ENCODE measurements at places on chromosomes 12 and 14.

DNA sequence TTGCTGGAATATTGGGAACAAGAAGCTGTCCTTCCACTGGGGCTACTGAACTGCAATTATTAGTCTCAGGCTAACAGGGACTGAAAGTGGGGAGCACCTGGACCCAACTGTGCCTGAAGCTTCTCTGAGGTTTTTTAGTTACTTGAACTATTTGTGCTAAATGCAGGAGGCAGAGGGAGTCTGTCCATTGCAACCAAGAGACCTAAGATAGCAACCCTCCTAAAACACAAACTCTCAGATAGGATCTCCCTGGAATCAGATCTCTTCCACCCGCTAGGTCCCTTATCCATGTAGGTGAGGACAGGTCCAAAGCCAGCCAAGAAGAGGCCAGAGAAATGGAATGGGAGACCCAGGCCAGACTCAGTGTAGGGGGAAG, 58.1 kb downstream of the NCOR2 start:
- no peak for DNase-seq

DNA sequence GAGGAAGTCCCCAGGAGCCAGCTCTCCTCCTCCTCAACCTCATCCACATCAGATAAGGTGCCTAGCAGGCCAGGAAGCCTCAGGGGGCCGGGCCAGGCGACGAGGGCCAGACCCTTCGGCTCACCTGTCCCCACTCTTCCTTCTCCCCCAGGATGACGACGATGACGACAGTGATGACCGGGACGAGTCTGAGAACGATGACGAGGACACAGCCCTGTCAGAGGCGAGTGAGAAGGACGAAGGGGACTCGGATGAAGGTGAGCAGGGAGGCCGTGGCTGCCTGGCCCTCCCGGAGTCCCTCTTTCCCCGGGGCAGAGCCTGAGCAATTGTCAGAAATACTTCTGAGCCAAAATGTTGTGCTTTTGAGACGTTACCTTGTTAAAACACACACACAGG, 13.8 kb downstream of the SETD1B start:
- no peak for DNase-seq

GRCh38 chr12:14850929-14851663, 7.8 kb upstream of the ART4 start:
- DNase-seq: no peak

- no peak for DNase-seq
Observed at GRCh38 chr12:7661741-7662140, 4.0 kb downstream of the APOBEC1 start.

DNA sequence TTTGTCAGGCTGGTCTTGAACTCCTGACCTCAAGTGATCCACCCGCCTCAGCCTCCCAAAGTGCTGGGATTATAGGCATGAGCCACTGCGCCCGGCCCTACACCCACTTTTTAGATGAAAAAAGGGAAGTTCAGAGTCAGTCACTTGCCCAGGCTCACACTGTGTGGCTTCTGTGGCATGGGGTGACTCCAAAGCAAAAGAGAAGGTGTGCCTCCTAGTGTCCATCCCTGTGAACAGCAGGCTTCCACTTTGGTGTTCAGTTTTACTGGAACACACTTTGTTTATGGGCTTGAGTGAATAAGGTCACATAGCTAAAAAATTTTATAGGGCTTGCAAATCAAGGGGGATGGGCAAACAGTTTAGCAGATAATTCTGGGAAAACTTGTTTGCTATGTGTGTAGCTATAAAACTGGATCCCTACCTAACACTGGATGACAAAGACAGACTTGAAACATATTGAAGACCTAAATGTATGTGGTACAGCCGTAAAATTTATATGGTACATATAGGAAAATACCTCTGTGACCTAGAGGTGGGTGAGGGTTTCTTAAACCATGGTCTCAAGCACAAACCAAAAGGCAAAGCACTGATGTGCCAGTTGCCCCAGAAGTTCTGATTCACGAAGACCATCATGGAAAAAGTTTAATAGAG, 54.9 kb downstream of the EID3 start:
- peak; percentile 84 for DNase-seq

DNA sequence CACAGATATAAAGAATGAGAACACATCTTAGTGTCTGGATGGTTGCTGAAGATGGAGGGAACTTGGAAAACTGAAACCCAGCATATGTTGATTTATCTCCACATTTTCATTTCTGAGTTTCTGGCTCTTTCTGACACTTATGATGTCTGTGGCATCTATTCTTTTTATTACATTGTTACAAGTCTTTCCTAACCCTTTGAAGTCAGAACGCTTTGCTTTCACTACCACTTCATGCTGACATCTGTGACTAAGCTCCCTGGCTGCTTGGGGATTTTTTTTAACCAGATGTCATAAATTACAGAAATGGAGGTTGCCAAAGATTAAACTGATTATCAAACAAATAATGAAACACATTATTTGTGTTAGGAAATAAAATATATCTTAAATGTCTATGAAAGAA, 188.7 kb downstream of the KITLG start:
- no peak for DNase-seq

GRCh38 chr14:23183158-23183470, 346 bp downstream of the SLC7A8 start:
- DNase-seq: no peak

DNA sequence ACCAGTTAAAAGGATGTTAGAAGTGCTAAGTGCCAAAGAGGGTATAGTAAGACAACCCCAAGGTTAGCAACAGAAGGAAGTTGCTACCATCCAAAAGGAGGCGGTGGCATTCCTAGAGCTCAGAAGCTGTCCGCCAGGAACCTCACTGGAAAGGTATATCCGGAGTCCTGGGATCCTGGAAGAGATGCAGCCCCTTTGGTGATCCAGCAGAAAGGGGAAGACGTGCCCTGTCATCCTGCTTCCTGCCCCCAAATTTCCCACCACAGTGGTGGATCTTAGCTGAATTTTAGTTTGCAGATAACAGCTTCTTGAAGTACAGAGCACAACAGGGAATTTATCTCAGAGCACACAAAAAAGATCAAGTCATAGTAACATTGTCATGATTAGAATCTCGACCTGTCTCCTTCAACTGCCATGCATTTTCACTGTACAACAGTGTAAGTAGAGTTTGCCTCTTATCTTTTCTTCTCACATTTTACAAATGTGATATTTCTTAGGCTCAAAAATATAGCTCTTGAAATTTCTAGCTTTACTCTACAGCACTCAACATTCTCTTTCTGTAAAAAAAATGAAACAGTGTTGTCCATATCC, 526.3 kb downstream of the SOX5 start:
- no peak for DNase-seq

- DNase-seq: peak; percentile 78
Observed at GRCh38 chr12:132955094-132956010, 754 bp downstream of the ZNF605 start.

DNA sequence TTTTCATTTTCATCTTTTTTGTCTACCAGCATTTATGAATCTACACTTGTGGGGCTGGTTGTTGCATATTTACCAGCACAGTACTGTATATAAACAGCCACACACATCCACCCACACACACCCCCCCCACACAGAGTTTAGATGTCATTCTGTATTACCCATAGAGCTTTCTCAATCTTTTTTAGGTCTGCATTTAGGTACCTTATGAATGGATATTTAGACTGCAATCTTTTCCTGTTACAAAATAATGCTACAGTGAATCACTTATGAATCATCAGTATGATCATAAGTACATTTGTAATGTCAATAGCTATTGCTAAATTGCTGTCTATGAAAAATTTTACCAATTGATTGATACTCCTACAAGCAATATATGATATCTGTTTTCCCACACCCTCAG, 67.3 kb upstream of the STK38L start:
- no peak for DNase-seq

DNA sequence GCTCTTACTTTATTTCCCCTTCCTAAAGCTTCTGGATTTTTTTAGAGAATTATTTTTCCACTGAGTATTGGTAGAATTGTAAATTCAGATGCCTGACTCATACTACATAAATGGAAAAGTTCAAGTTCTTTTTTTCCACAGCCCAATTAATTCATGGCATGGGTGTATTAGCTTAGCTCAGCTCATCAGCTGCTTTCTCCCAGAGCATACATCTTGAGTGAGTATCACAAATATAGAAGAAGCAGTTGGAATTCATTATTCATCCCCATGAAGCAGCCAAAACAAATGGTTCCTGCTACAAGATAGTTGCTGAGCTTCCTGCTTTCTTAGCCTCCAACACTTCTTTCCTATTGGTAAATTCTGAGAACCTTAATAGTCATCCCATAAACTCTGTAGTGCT, 105.1 kb downstream of the C12orf50 start:
- no peak for DNase-seq

- DNase-seq: peak; percentile 42
Observed at GRCh38 chr14:74507840-74508239, 14.3 kb downstream of the ISCA2 start.

DNA sequence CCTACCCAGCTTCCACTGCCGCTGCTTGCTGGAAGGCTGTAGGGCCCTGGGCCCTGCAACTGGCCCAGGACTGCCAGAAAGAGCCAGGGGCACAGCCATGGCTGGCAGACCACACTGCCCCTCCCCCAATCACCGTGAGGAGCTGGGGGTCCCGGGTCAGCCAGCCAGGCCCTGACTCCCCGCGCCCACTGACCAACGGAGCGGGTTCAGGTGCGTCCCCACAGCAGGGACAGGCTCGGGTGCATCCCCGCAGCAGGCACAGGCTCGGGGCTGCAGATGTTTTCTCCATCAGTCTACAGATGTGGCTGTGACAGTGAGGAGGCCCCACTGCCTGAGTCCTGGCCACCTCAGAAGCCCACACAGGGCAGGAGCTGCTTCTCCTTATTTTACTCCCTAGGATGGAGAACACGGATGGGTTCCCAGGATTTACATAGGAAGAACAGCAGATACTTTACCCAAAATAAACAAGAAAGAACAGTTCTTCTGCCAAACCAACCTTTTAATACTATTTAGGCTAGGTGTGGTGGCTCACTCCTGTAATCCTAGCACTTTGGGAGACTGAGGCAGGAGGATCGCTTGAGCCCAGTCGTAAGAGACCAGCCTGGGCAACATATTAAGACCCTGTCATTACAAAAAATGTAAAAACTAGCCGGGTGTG, 61.1 kb downstream of the TESC start:
- DNase-seq: peak; percentile 56

GRCh38 chr12:91988086-91988923, 157.3 kb downstream of the BTG1 start:
- no peak for DNase-seq

DNA sequence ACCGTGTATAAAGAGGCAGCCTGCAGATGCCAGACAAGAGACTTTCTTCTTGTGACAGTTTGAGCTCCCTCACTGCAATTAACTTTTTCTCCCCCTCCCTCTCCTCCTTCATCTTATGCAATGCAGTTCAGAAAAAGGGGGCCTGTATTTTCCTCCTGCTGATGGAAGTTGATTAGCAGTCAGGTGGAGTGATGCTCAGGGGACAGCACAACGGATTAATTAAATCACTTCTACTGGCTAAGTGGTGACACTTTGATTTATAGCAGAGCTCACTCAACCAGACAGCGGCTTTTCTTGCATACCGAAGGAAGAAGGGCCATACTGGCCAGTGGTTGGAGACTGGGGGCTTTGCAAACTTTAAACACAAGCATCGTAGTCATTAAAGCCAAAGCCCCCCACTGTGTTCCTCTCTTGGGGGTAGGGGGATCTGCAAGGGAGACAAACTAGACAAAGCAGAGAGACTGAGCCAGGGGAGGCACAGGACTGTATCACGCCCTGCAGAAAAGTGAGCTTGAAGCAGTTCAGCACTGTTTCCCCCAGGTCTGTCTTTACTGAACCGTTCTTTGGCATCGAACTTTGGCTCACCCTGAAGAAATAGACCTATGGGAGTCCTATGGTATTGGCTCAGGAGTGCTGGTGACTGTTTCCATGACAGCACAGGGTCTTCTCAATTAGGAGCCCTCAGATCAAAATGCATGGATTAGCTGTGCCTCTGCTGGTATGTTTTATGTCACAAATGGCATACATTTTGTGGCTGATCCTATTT, 47.7 kb downstream of the SPRING1 start:
- DNase-seq: no peak

DNA sequence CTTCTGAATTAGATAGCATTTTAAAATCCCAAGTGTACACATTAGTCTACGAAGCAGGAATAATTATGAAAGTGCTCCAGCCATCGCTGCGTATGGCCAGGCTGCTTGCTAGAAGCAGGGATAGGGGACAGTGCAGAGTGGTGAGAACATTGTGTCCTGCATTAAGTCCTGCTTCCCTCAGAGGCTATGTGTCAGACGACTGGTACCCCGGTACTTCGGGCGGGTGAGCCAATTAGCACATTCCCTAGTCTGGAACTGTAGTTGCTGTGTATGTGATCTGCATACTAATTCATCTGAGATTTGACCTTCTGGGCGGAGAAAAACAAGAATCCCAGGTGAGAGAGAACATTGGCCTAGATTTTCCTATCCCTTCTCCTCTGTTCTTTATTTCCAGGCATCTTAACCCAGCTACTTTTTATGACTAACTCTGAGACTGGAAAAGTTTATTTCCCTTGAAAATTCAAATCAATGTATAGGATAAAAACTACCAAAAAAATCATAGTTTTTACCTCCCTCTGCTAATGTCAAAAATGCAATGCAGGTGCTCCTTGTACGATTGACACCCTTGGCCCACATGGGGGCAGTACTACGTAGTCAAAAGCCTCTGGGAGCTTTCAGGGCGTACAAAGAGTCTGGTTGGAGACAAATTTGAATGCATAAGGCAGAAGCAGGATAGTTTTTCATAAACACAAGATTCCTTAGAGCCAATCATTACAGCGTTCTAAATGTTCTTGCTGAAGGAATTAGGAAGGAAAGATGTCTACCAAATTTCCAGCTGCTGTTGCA, 764.3 kb downstream of the NOVA1 start:
- no peak for DNase-seq

DNA sequence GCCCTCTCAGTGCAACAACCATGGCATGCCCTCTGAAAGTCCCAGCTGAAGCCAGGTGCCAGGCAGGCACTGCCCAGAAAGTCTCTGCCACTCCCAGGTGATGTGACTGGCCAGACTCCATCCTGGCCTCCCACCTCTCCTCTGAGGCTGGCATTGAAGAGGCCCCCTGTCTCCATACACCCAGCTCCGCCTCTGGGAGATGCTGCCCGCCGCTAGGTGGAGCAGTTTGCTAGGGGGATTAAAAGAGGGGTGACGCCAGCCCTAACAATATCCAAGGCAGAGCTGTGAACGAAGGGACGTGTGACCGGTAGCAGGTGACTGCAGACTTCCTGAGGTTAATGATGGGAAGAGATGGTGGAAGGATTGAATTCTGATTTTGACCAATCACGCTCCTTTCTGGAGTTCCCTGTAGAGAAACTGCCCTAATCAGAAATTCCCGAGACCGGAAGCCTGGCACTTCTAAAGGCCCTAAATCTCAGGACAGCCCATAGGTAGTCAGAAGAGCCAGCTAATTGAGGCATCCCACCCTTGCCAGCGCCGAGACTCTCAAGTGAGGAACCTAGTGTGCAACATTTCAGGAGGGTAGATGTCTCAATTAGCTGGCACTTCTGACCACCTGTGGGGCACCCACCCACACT, 8.3 kb upstream of the PLEK2 start:
- DNase-seq: no peak
